HCT116 (cell line): ENCODE measurements at places on chromosomes 11 and 22. TPM values are rescaled to one million over a fixed set of nuclear protein-coding genes. Genes with fewer than 3 reads are reported as not detected.

- peaks cover 8% of the 10 kb centered on the region for H3K27me3 ChIP-seq
- no peak overlapping the region for H3K4me3 ChIP-seq
- DNase-seq: no peak
- no peaks in the 10 kb centered on the region for H3K36me3 ChIP-seq
- H3K27ac ChIP-seq: no peak overlapping the region
Observed at GRCh38 chr11:83693306-83693992, 407.3 kb upstream of the CCDC90B start.

GRCh38 chr11:5807580-5807979, 1.1 kb upstream of the OR52N2 start:
- no peak for DNase-seq
- H3K36me3 ChIP-seq: no peaks in the 10 kb centered on the region
- H3K27me3 ChIP-seq: peaks cover 63% of the 10 kb centered on the region
- no peak overlapping the region for H3K4me3 ChIP-seq
- no peak overlapping the region for H3K27ac ChIP-seq

DNA sequence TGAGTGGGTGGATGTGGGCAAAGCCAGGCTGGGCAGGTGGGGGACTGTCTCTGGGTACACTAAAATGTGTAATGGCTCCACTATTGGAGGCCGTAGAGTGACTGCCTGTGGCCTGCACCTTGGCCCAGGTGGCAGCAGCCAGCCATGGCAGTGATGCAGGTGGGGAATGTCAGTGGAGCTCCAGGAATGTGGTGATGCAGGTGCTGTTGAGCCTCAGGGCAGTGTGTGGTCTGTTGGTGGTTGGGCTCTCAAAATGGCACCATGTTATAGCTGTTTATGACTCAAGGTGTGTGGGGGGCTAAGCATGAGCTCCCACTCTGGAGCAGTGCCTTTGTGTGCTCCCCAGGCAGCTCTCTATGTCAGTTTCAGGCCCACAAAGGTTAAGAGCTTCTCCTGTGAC, 40.2 kb upstream of the CCDC90B start:
- DNase-seq: no peak
- no peak overlapping the region for H3K4me3 ChIP-seq
- no peaks in the 10 kb centered on the region for H3K4me1 ChIP-seq

DNA sequence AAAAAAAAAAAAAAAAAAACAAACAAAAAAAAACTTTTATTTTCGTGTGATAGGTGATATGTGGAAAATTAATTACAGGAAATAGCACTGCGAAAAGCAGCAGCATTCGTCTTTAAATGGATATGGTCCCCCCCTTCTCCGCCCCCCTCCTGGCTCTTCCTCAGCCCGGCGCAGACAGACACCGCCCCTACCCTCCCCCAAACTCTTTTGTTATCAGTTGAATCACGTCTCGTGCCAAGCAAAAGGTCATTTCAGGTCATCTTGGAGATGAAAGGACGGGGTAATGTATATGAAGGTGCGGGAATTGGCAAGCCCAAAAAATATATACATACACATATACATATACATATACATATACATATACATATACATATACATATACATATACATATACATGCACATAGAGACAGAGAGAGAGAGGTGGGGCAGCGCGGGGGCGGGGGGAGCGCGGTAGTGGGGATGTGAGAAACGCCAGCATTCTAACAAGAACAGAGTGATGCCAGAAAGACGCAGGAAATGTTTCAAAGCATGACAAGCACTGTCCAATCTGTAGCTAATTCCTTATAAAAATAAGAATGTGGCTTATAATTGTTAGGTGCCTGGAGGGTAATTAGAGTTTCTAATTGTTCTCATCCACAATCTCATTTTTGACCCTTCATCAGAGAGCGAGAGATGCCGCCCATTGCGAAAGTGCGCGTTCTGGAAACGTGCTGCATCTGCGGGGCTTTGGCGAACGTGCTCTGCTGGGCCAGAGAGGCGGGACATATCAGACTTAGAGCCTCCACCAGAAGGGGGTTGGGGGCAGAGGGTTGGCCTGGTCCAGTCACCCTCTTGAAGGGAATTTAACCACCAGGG, 214.5 kb upstream of the UBASH3B start:
- H3K27me3 ChIP-seq: no peaks in the 10 kb centered on the region
- H3K4me1 ChIP-seq: no peaks in the 10 kb centered on the region
- no peak overlapping the region for H3K27ac ChIP-seq

DNA sequence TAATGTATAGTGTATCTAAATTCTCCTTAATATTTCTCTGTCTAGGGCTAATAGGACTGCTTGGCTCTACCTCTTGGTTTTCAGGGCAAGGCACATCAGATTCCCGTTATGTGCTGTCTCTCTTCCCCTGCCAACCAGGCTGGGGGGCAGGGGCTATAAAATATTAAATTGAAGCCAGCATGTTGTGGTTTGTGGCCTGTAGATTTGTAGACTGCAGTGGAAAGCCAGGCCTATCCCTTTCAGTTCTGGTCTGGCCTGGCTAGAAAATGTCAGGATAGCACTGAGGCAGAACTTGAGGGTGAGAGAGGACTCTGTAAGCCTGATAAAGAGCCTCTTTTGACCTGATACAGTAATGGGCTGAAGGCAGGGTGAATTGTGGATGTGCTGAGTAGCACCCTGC, 14.4 kb upstream of the GRK2 start:
- H3K36me3 ChIP-seq: peaks cover 84% of the 10 kb centered on the region
- H3K27me3 ChIP-seq: no peaks in the 10 kb centered on the region
- DNase-seq: no peak
- H3K4me3 ChIP-seq: no peak overlapping the region

- no peaks in the 10 kb centered on the region for H3K27me3 ChIP-seq
- no peaks in the 10 kb centered on the region for H3K4me1 ChIP-seq
- no peaks in the 10 kb centered on the region for H3K36me3 ChIP-seq
- DNase-seq: no peak
- H3K4me3 ChIP-seq: no peak overlapping the region
Observed at GRCh38 chr22:44413211-44413610, 84.8 kb downstream of the RTL6 start.

DNA sequence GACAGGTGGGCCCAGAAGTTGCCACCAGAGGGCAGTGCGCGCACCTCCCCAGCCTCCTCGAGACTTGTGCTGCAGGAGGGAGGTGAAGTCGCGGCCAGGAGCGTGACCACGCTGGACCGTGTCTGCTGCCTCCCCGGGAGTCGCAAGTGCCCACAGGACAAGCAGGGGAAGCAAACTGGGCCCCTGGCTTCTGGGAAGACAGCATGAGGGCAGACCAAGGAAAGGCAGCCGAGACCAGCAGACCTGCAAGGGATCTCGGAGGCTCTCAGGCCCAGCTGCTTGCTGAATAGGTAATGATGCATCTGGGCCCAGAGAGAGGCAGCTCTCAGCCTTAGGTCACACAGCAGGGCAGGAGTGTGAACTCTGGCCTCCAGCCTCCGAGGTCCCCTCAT, 17.0 kb upstream of the IL2RB start:
- no peak overlapping the region; the same call in 1 of the 2 replicates for H3K27ac ChIP-seq
- H3K4me3 ChIP-seq: peak overlapping the region; percentile 36; the same call in 1 of the 2 replicates
- H3K27me3 ChIP-seq: no peaks in the 10 kb centered on the region

- no peak overlapping the region for H3K4me3 ChIP-seq
- H3K27ac ChIP-seq: no peak overlapping the region
- DNase-seq: no peak
- no peaks in the 10 kb centered on the region for H3K4me1 ChIP-seq
Observed at GRCh38 chr11:107682572-107682971, 29.3 kb downstream of the SLN start.

DNA sequence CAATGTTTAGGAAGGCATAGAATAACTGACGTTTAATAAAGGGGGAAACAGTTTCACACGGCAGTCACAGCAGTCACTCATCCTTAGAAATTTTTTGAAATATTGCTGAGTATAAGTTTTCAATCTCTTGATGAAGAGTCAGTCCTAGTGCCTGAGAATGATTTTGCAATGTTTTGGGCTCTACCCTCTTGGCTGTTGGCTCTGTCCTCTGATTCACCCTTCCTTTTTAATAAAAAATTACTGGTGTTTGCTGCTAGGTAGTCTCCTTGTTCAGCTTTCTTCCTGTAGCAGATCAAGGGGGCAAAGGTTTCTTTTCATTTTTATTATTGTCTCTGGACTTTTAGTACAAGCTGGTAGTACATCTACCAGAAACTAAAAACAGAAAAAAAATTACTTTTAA, 194.3 kb upstream of the ANO3 start:
- H3K4me1 ChIP-seq: no peaks in the 10 kb centered on the region
- no peaks in the 10 kb centered on the region for H3K27me3 ChIP-seq
- H3K36me3 ChIP-seq: no peaks in the 10 kb centered on the region
- DNase-seq: no peak

DNA sequence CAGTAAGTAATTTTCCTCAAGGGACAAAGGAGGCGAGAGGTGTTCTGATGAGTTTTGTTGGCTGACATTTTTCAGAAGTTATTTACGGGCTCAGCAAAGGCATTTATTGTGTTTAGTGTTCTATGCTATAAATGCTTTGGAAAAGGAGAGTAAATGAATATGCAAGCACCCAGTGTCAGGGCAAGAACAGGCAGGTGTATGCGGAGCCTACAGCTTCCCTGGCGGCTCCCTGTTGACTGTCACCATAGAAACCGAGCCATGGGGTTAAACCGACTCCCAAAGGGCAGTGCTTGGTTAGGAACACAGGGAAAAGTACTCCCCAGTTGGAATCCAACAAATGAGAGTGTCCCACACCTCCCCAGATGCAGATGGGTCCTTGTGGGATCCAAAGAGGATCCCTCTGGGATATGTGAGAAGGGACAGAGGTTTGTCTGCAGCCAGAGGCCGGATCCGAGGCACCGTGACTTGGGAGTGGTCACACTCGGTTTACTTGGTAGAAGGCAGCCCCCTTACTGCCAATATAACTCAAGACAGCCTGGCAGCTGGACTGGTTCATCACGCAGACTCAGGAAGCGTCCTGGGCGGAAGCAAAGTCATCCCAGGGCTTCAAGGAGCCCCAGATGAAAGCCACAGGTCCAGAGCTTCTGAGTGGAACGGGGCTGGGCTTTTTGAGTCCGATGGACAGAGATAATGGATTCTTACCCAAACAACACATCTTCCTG, 329.7 kb downstream of the CTTN start:
- no peak overlapping the region for H3K27ac ChIP-seq
- DNase-seq: no peak

GRCh38 chr11:99366546-99366945, 345.8 kb downstream of the CNTN5 start:
- H3K27ac ChIP-seq: no peak overlapping the region
- H3K4me3 ChIP-seq: no peak overlapping the region
- H3K4me1 ChIP-seq: no peaks in the 10 kb centered on the region
- H3K27me3 ChIP-seq: no peaks in the 10 kb centered on the region
- no peaks in the 10 kb centered on the region for H3K36me3 ChIP-seq

GRCh38 chr11:96263238-96263763, 79.7 kb downstream of the MAML2 start:
- no peak overlapping the region for H3K27ac ChIP-seq

DNA sequence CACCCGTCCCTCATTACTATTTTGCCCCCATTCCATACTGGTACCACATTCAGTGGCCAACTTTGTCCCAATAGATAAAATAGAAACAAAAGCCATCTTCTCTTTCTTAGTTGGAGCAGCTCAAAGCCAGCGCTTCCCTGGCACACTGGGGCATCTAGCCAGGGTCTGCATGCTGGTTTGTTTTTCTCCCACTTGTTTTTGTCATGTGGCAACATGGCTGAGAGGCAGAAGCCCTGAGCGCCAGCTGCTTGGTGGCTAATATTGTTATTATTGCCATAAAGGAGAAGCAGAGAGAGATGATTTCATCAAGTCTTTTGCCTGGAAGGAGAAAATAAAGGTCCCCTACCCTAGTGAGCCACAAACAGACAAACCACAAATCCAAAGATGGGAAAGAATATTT, 48.4 kb upstream of the CRTAM start:
- H3K27ac ChIP-seq: no peak overlapping the region
- peaks cover 11% of the 10 kb centered on the region; the same call in 1 of the 2 replicates for H3K36me3 ChIP-seq
- no peaks in the 10 kb centered on the region for H3K4me1 ChIP-seq
- H3K4me3 ChIP-seq: no peak overlapping the region

SLC22A12 gene
- total RNA-seq: not detected

CCDC15 gene
- 2.4 TPM for total RNA-seq

SLC22A25 gene
- total RNA-seq: not detected

P2RY6 gene
- total RNA-seq: 0.15 TPM

AGBL2 gene
- not detected for total RNA-seq

RIMBP3C gene
- 0.15 TPM for total RNA-seq
